ENCODE measurements at places on chromosomes 4 and X. TPM values are rescaled to one million over a fixed set of nuclear protein-coding genes. Genes with fewer than 3 reads are reported as not detected.
A peak's percentile ranks its signal among the peaks of the same experiment; 100 is the strongest.

- H3K27ac ChIP-seq, result no peak overlapping the region
- no peaks in the 10 kb centered on the region for H3K27me3 ChIP-seq
- H3K36me3 ChIP-seq, result no peaks in the 10 kb centered on the region
- DNase-seq, result no peak
- peaks cover 7% of the 10 kb centered on the region for H3K4me1 ChIP-seq
- no peak overlapping the region for H3K4me3 ChIP-seq
Measured at GRCh38 chrX:110180176-110180927, 137.5 kb downstream of the AMMECR1 start.

Gene MAGEE1
- 2.5 TPM for total RNA-seq

- H3K36me3 ChIP-seq, result no peaks in the 10 kb centered on the region
- peaks cover 9% of the 10 kb centered on the region for H3K4me1 ChIP-seq
- DNase-seq, result no peak
- no peaks in the 10 kb centered on the region for H3K27me3 ChIP-seq
Measured at GRCh38 chr4:145859926-145860325, 78.7 kb downstream of the ZNF827 start.

Gene SMR3B
- not detected for total RNA-seq

DNA sequence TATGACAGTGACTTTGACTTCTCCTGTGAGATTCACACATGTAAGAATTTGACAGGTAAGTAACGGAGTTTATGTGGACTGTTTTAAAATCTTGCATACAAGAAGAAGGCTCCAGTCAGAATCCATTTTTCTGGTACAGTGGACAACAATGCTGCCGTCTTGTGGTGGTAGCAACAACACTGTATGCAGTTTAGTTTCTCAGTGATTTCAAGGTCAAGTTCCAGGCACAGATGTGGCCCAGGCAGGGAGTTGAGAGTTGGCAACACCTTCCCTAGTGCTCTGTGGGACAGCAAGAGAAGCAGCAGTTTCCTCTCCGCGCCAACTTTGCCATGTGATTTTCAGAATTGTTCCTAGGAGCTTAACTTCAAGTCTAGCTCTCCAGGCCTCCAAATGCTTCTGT, 56.0 kb upstream of the STPG2 start:
- DNase-seq, result no peak
- no peak overlapping the region for H3K4me3 ChIP-seq
- no peak overlapping the region for H3K27ac ChIP-seq

Gene GPRIN3
- 1.8 TPM for total RNA-seq

- H3K27me3 ChIP-seq, result no peaks in the 10 kb centered on the region
- H3K36me3 ChIP-seq, result no peaks in the 10 kb centered on the region
- H3K27ac ChIP-seq, result no peak overlapping the region
- no peaks in the 10 kb centered on the region for H3K4me1 ChIP-seq
Measured at GRCh38 chrX:81412428-81412827, 210.5 kb downstream of the SH3BGRL start.

GRCh38 chrX:149504915-149505651, at the start of gene IDS:
IDS (minus strand) TSS chrX:149505306; CDS start chrX:149505137, 169 bp downstream.
- H3K4me3 ChIP-seq, result peak within 1 kb of the TSS; percentile 65
- peaks cover 19% of the 10 kb centered on the region for H3K36me3 ChIP-seq
- peak; percentile 96 for DNase-seq
- H3K27me3 ChIP-seq, result no peaks in the 10 kb centered on the region
- H3K4me1 ChIP-seq, result no peaks in the 10 kb centered on the region

GRCh38 chr4:68129793-68130192, at the start of gene TMPRSS11F:
TMPRSS11F (minus strand) TSS chr4:68129869; CDS start chr4:68129820, 49 bp downstream.
- H3K27me3 ChIP-seq, result no peaks in the 10 kb centered on the region
- no peak within 1 kb of the TSS for H3K4me3 ChIP-seq
- no peak within 1 kb of the TSS for H3K27ac ChIP-seq
- no peaks in the 10 kb centered on the region for H3K36me3 ChIP-seq
- H3K4me1 ChIP-seq, result no peaks in the 10 kb centered on the region
- DNase-seq, result no peak

GRCh38 chrX:140503238-140503601, 1.6 kb downstream of the SOX3 start:
- H3K27me3 ChIP-seq, result peaks cover 90% of the 10 kb centered on the region
- no peaks in the 10 kb centered on the region for H3K4me1 ChIP-seq
- peak overlapping the region; percentile 45 for H3K4me3 ChIP-seq
- H3K27ac ChIP-seq, result no peak overlapping the region
- DNase-seq, result no peak

- H3K27me3 ChIP-seq, result no peaks in the 10 kb centered on the region
- DNase-seq, result no peak
- no peak overlapping the region for H3K27ac ChIP-seq
- H3K36me3 ChIP-seq, result no peaks in the 10 kb centered on the region
- H3K4me3 ChIP-seq, result no peak overlapping the region
Measured at GRCh38 chr4:71198958-71199357, 139.9 kb upstream of the SLC4A4 start.

DNA sequence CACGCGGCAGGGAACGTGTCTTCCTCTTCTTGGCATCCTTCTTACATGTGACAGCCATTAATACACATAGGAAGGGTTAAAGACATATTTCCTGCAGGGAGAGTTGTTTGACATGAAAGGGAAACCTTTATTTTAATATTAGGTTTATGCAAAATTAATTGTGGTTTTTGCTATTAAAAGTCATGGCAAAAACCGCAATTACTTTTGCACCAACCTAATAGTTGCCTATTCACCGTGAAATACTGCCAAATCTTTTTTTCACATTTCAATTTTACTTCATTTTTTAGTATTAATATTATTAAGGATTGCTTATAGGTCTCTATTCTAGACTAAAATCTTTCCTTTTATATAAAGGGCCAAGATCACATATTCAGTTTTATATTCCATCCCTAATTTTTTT, 230.4 kb upstream of the PITX2 start:
- no peaks in the 10 kb centered on the region for H3K27me3 ChIP-seq
- no peaks in the 10 kb centered on the region for H3K4me1 ChIP-seq
- no peaks in the 10 kb centered on the region for H3K36me3 ChIP-seq
- DNase-seq, result no peak
- no peak overlapping the region for H3K27ac ChIP-seq
- H3K4me3 ChIP-seq, result no peak overlapping the region

- no peaks in the 10 kb centered on the region for H3K36me3 ChIP-seq
- H3K4me3 ChIP-seq, result no peak overlapping the region
- no peaks in the 10 kb centered on the region for H3K27me3 ChIP-seq
- H3K4me1 ChIP-seq, result peaks cover 97% of the 10 kb centered on the region
Measured at GRCh38 chrX:154733066-154733425, 17.8 kb downstream of the GAB3 start.

Gene ZNF718
- 13.2 TPM for total RNA-seq

- DNase-seq, result no peak
- no peaks in the 10 kb centered on the region for H3K4me1 ChIP-seq
- no peak overlapping the region for H3K27ac ChIP-seq
- H3K27me3 ChIP-seq, result no peaks in the 10 kb centered on the region
Measured at GRCh38 chrX:39676434-39676833, 421.3 kb downstream of the BCOR start.

DNA sequence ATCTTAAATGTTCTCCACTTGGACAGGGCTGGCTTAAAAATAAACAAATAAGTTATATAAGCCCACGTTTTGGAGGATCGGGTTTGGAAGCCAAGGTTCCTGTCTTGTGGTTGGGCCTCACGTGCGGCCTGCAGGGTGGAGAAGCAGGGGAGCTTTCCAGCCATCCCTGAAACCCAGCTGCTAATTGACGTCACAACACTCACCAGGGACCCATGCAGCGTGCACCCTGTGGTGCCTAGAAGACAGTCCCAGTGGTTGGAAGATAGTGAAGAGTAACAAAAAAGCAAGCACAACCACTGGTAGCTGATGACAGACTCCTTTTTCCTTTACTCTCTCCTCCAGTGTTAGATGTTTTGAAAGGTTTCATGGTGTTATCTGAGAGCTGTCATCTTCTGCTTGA, 142.0 kb upstream of the RBPJ start:
- DNase-seq, result peak; percentile 82
- no peaks in the 10 kb centered on the region for H3K4me1 ChIP-seq
- H3K27me3 ChIP-seq, result no peaks in the 10 kb centered on the region
- H3K36me3 ChIP-seq, result no peaks in the 10 kb centered on the region

DNA sequence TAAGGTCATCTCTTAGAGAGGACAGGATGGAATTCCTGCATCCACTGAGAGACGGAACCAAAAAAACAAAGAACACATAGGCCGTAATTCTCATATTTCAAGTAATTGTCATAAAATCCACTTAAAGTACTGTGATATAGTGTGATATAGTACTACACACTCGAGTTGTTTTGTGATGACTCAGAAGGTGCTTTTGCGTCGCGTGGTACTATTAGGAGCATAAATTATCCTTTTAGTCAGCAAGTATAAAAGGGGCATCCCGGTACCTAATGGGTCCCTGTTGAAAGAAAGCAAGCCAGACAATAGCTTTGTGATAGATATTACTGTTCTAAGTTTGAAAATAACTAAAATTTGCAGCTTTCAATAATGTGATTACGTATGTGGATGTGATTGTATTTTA, 55.3 kb downstream of the GPR143 start:
- H3K4me1 ChIP-seq, result no peaks in the 10 kb centered on the region
- no peak overlapping the region for H3K27ac ChIP-seq
- H3K36me3 ChIP-seq, result no peaks in the 10 kb centered on the region
- H3K4me3 ChIP-seq, result no peak overlapping the region
- no peak for DNase-seq

- no peak overlapping the region for H3K4me3 ChIP-seq
- H3K4me1 ChIP-seq, result no peaks in the 10 kb centered on the region
- no peak overlapping the region for H3K27ac ChIP-seq
- no peaks in the 10 kb centered on the region for H3K36me3 ChIP-seq
Measured at GRCh38 chr4:142812091-142812490, 34.0 kb downstream of the INPP4B start.

GRCh38 chrX:105650986-105651385, 171.4 kb upstream of the NRK start:
- no peak for DNase-seq
- H3K4me1 ChIP-seq, result no peaks in the 10 kb centered on the region
- no peaks in the 10 kb centered on the region for H3K36me3 ChIP-seq
- no peaks in the 10 kb centered on the region for H3K27me3 ChIP-seq

Gene KIT
- 31.8 TPM for total RNA-seq

Gene PNPLA4
- 8.6 TPM for total RNA-seq

DNA sequence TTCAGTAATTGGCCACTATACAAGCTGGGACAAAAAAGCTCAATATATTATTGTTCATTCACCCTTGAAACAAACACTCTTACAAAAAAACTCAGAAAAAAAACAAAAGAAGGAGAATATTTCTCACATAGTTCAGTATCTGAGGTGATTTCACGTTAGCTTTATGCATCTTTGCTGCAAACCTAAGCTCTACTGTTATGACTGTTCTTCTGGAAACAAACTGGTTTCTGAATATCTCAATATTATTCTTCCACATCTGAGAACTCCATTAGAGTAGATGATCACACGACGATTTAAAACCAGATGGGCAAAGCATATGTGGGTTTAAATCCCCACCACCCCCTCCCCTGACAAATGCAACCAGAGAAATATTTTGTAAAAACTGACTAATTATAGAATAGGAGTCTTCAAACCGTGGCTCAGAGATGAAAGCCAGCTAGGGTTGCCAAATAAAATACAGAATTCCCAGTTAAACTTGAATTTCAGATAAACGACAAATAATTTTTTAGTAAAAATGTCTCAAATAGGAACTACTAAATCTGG, 182.0 kb upstream of the FAM241A start:
- no peaks in the 10 kb centered on the region for H3K4me1 ChIP-seq
- no peak for DNase-seq
- no peaks in the 10 kb centered on the region for H3K27me3 ChIP-seq
- H3K27ac ChIP-seq, result no peak overlapping the region

GRCh38 chr4:86043755-86044592, 315.9 kb downstream of the MAPK10 start:
- H3K4me3 ChIP-seq, result no peak overlapping the region
- no peak overlapping the region for H3K27ac ChIP-seq
- no peaks in the 10 kb centered on the region for H3K36me3 ChIP-seq
- no peak for DNase-seq

Data from sigmoid colon (tissue), 7 donors.